Ovary (tissue), 10 donors: ENCODE measurements at places on chromosomes 11 and 22.

- DNase-seq, result no peak
These were observed 497.5 kb downstream of the TBC1D22A start for GRCh38 chr22:47259990-47260389.

- DNase-seq, result peak; percentile 81
These were observed at the start of gene HDAC10 for GRCh38 chr22:50250555-50251476. HDAC10 (minus strand) TSS chr22:50251265; CDS start chr22:50251032, 233 bp downstream.

- DNase-seq, result peak; percentile 10
These were observed at the start of gene SYT9 for GRCh38 chr11:7251836-7252682. SYT9 (plus strand) TSS chr11:7251904; CDS start chr11:7252187, 283 bp downstream.

- no peak for DNase-seq
These were observed 175.5 kb upstream of the NCAM1 start for GRCh38 chr11:112785719-112786118.

GRCh38 chr11:12893787-12894672 lies 115.1 kb upstream of the RASSF10 start:
- peak; percentile 76 for DNase-seq

GRCh38 chr11:44992774-44993173 lies 42.1 kb upstream of the TP53I11 start:
- no peak for DNase-seq

- DNase-seq, result no peak
These were observed 36.7 kb upstream of the AMPD3 start for GRCh38 chr11:10418259-10418949.

DNA sequence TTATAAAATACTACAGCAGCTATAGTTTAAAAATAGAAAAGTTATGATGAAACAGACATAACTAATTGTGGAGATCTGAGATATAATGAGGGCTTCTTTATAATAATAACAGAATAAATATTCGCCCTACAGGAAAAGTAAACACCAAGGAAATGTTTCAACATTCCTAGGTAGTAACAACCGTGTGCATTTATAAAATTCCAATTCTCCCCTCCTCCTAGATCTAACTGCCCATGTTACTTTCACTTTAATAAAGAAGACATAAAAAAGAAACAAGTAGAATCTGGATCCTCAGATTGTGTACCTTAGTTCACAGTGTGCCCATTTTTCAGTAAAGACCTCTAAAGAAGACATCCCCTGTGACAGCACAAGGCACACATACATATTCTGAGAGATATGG lies 57.8 kb upstream of the MN1 start:
- no peak for DNase-seq

DNA sequence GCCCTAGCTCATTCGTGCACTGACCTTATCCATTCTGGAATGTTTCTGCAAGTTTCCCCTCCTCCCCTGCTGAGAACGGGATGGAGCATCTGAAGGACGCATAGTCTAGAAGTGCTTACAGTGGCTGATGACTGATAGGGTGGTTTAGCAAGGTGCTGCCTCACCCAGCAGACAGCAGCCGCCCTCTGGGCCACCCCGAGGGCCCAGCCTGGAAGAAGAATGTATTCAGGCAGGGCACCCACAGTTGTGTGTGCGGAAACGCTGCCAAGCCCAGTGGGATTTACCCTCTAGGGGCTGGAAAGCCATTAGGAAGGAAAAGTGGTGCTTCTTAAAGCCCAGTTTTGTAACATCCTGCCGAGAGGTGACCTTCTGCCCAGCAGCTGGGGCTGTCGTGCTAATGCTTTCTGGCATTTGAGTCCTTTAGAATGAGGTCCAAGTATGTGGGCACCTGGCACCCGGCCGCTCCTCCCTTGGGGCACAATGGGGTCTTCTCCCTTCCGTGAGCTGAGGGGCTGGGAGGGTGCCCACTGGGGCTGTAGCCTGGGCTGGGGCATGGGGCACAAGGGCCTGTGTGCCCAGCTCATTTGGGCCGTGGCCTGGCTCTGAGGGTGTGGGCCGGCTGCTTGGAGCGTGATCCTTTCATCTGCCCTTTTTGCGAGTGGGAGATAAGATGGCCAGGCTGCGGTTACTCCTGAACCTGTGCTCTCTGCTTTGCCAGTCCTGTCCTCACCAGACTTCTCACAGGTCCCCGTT lies 14.4 kb downstream of the FBLN1 start:
- DNase-seq, result no peak

GRCh38 chr11:33867561-33867960 lies 24.3 kb downstream of the LMO2 start:
- no peak for DNase-seq

DNA sequence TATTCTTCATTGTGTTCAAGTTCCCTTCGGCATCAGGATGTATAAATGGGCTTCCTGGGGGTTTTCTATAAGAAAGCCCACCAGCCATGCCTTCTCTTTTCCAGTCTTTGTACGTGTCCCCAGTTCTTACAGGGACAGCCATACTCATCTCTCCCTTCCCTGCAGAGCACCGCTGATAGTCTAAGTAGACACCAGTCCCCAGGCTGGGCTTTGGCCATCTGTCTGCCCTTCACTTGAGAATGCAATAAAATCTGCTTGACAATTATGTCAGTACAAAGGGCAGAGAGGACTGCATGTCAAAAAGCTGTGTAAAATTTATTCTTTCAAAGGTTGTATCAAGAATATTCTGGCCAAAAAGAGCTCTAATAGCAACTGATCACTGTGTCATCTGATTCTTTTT lies 27.3 kb downstream of the NTM start:
- no peak for DNase-seq

DNA sequence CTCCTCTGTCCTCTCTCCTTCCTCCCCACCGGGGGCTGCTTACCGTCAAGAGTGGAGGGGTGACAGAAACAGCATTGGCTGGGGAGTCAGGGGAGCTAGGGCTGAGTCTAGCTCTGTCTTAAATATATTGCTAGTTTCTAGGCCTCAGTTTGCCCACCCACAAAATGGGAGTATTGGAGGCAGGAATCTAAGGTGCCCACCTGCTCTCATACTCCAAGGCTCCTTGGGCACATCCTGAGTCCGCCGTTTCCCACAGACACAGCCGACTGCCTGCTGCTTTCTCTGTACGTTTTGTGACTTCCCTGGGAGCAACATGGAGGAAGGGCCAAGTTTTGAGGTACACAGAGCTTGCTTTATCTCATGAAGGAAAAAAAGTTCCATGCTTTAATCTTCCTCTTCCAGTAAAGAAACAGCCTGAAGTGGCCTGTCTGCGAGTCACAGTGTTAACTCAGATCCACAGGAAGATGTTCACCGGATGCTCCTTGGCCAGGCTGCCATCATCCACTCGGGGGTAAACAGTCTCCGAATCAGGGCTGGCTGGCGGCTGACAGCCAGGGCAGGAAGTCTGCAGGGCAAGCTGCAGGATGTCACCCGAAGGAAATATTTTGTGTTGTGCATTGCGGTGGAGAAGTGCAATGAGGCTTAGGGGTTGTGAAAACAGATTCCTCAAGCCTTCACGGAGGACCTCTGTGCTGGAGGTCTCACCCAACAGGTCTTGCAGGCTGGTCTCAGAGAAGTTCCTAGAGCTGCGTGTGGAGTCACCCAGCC lies 11.0 kb upstream of the CERK start:
- no peak for DNase-seq

GRCh38 chr11:113189909-113190667 lies 124.3 kb upstream of the TTC12 start:
- DNase-seq, result peak; percentile 41

- no peak for DNase-seq
These were observed 298.3 kb downstream of the KIRREL3 start for GRCh38 chr11:126702165-126702720.

DNA sequence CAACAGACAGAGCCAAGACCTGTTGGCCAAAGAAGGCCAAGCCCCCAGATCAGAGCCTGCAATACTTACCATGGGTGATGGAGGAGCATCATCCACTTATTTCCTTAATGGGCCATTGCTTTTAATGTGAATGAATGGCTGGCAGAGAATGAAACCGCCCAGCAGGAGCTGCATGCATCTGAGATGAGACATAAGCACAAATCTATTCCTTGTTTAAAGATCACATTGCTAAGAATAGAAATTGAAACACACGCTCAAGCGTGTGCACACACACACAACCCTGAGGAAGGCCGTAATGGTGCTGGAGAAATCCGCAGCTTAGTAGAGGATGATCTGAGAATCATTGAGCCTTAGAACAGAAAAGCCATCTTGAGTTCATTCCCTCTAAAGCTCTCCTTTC lies 5.3 kb upstream of the RRAS2 start:
- no peak for DNase-seq

- no peak for DNase-seq
These were observed 15.9 kb downstream of the RHOG start for GRCh38 chr11:3824714-3825472.

DNA sequence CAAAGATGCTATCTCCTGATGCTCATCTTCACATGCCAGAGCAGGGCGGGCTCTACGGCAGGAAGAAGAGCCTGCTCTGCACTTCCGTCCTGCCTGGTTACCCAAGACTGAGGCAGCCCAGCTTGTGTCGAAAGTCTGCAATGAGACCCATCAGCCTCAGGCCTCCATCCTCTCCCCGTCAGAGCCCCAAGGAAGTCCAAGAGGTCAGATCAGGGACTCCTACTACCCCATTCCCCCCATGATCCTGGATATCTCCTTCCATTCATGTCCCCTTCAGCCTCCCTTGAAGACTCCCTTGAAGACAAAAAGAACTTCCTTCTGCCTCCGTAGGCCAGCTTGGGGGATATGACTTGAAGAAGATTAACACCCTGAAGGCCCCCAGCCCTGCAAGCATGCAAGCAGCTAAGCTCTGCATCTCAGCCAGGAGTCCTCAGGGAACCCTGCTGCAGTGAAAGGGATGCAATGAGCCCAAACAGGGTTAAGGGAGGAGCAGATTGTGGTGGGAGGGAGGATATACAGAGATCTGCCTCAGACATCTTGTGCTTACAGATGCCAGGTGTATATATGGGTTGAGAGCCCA lies 85.6 kb downstream of the TRIM29 start:
- DNase-seq, result no peak

GRCh38 chr22:48315439-48316256 lies 1512.0 kb downstream of the BRD1 start:
- DNase-seq, result no peak

DNA sequence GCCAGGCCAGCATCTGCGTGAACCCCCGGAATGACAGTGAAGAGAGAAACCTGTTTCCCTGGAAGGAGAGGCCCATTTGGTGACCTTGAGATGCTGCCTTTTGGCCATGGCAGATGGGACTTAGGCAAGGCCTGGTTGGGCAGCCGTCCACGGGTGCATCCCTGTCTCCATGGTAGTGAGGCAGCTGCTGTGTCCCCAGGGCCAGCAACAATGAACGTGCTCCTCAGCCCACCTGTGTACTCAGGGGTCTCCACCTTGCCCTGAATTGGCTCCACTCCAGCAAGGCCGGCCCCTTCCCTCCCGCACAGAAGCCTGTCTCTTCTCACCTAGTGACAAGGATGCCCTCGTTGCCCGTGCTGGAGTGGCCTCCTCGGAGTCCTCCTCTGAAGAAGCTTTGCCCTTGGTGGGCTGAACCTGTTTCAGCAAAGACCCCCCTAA lies 441.1 kb downstream of the TBC1D22A start:
- DNase-seq, result peak; percentile 79

DNA sequence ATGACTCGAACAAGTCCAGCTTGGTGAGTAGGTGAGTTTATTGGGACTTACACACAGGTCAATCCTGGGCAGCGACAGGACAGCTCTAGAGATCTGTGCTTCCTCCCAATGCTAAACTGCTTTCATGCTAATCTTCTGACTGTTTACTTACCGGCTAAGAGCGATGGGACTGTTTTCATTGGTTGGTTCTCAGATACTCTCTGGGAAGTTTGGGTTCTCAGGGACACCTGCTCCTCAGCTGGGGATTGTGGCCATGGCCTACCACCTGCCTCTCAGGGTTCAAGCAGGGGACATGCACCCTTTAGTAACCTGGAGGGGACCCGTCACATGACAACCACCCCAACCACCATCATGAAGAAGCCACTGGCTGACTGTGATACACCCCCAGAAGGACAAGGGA lies 13.1 kb downstream of the APOL2 start:
- DNase-seq, result no peak

DNA sequence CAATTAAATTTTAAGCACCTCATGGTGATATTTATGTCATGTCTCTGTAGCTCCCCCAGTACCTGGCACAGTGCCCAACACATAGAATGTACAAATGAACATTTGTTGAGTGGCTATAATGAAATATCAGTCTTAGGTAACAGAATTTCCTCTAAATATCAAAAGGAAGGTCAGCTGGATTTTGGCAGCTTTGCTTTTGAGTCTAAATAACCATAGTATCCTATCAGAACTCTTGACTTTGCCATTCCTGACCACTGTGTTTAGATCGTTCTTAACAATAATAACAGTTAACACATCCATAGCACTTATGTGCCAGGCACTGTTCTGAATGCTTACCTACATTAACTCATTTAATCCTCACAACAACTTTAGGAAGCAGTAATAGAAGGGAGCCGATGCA lies 26.6 kb downstream of the TMEM123 start:
- DNase-seq, result no peak

DNA sequence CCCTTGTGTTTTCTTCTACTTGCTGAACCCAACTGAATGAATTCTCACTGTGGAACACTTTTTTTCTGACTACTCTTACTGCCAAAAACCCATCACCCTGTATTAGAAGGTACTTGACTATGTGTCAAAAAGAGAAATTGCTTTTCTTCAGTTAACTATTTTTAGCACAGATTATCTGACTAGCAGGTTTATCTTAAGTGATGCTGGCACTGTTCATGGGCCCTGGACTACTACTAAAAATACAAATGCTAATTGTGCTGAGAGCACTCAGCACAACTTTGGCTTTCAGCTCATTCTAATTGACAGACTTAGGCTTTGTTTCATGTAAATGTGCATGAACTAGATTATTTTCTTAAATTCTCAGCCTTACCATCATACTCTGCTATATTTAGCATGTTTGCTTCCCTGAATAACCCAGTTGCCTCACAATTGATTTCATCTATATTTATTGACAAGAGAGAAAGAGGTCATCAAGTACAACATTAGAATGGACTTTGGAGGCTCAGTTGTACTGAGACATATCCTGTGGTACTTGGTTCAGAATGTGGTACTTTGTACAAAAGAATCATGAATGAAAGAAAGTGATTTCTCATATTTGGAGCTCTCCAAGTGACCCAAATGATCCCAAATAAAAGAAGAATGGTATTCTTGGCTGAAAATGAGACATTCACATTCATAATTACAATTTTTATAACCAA lies 478.3 kb downstream of the KCNA4 start:
- DNase-seq, result no peak

GRCh38 chr11:1782031-1782590 lies 18.4 kb upstream of the CTSD start:
- DNase-seq, result no peak

- DNase-seq, result no peak
These were observed 504.2 kb downstream of the SOX6 start for GRCh38 chr11:15852179-15852578.

DNA sequence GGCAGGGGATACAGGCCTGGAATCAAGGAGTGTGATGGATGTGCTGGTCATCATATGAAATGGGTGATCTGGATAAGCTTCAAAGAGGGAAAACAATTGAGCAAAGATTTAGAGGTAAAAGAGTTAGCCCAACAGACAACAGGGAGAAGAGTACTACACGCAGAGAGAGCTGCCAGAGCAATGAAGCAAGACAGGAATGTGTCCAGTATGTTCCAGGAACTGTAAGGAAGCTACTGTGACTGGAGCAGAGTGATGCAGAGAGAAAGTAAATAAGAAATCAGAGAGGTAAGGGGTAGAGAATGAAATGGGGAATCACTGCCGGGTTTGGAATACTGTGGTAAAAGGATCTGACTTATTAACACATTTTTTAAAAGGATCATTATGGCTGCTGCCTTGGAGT lies 255.1 kb downstream of the DCDC1 start:
- DNase-seq, result no peak

GRCh38 chr11:95461858-95462257 lies 230.9 kb upstream of the SESN3 start:
- DNase-seq, result no peak
